ENCODE measurements at places on chromosomes 3 and 15.

GRCh38 chr3:9231471-9231870 lies 18.0 kb downstream of the SRGAP3 start:
- DNase-seq, result no peak

DNA sequence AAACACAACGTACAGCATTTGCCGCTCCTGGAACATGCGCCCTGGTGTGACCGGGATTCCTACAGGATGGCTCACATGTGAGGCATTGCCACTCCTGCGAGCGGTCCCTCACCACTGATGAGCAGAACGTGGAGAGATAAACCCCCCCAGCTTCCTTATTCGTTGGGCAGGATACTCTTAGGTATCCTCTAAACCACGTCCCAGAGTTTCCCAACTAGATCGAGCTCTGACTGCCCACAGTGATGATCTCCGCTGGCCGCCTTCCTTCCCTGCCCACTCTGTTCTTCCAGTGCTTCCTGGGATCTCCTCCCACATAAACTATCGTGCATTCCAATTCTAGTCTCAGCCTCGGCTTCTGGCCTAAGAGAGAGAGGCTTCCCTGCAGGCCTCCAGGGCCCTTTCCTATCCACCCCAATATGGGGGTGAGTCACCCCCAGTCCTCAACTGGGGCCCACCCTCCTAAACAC lies 91.8 kb downstream of the TOP2B start:
- no peak for DNase-seq

DNA sequence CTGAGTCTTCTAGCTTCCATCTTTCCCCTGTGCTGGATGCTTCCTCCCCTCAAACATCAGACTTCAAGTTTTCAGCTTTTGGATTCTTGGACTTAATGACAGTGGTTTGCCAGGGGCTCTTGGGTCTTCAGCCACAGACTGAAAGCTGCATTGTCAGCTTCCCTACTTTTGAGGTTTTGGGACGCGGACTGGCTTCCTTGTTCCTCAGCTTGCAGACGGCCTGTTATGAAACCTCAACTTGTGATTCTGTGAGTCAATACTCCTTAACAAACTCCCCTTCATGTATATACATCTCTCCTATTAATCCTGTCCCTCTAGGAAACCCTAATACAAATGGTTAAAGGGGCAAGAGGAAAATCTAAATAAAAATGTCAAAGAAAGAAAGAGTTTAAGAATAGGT lies 100.1 kb downstream of the ABI3BP start:
- no peak for DNase-seq

DNA sequence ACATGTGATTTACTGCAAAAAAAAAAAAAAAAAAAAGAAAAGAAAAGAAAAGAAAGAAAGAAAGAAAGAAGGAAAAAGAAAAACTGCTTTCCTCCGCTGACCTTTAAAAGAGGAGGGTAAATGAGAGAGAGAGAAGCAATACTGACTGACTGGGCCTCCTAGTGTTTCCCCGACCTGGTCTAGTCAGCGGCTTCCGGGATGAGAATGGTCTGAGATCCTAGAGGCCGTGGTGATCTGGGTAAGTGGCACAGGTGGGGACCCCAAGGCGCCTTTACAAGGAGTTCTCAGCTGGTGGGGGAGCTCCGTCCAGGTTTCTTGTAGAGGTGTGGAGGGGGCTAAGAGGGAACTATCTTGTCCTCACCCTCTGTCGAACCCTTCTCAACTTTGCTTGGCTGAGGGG lies 223.1 kb downstream of the MEIS2 start:
- no peak for DNase-seq

DNA sequence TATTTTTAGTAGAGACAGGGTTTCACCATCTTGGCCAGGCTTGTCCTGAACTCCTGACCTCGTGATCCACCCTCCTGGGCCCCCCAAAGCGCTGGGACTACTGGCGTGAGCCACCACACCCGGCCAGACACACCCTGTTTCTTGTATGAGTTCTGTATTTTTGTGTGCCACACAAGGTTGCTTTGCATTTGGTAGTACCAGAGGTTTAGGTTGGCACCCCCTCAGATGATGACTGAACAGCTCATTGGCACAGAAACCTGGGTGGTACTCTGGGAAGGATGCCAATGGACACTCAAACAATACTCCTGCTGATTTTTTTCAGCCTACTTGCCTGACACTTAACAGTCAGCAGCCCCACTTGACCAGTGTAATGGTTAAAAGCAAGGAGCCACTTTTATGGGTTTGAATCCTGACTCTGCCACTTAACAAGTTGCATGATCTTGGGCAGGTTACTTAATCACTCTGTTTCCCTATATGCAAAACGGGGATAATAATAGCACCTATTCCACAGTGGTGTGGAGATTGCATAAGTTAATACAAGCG lies 39.2 kb upstream of the BCL2A1 start:
- DNase-seq, result no peak

DNA sequence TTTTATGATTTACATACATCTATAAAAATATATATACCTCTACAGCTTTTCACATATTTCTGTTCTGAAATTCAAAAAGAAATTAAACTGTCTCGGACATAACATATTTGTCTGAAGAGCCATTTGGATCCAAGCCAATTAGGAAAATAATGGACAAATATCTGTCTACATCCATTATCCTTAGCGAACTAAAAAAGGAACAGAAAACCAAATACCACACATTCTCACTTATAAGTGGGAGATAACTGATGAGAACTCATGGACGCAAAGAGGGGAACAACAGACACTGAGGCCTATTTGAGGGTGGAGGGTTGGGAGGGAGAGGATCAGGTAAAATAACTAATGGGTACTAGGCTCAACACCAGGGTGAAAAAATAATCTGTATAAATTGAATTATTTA lies 829.4 kb upstream of the ALCAM start:
- DNase-seq, result no peak

DNA sequence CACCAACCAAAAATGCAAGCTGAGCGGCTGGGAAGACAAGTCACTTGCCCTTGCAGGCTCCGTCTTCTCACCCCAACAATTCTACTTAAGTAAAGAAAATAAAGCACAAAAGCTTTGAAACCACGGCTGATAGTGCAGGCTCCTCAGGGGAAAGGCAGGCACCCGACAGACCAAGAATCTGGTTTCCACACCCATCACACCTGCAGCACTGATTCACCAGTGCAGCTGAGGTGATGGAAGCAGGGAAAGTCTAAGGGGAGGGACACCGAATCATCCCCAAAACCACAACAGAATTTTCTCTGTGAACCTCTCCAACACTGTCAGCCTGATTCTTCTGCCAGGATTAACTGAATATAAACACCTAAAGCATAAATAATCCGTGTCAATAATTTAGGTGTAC lies 62.0 kb upstream of the NSMCE3 start:
- DNase-seq, result no peak

- DNase-seq, result no peak
These were observed 44.7 kb upstream of the CHRNA7 start for GRCh38 chr15:31985607-31986006.

- peak; percentile 75 for DNase-seq
These were observed 151.3 kb downstream of the XXYLT1 start for GRCh38 chr3:195119461-195120266.

GRCh38 chr3:180116203-180116602 lies 79.5 kb upstream of the PEX5L start:
- no peak for DNase-seq
